GM12891 (cell line): ENCODE measurements at places on chromosomes 2 and 18.

- no peak for DNase-seq
Observed at GRCh38 chr2:187654535-187654934, 100.3 kb upstream of the TFPI start.

DNA sequence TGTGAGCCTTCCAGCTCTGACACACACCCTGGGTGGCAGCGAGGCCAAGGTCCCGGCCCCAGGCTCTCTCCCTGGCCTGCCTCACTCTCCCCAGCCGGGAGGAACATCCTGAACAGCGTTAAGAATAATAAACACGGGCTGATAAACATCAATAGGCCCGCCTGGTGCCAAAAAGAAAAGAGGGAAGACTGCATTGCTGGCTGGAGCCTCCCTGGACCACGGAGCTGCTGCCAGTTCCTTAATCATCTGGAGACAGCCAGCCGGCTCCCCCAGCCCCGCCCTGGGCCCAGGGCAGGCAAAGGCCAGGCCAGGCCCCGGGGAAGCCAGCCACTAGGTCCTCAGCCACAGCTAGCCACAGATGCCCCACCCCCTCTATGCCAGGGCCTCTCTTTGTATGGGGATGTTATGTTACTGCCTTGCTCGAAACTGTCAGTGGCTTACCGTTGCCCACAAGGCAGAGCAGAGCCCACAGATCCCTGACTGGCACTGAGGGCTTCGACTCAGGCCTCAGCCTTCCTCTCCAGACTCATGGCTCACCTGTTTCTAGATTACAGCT lies 293.7 kb downstream of the DYSF start:
- no peak for DNase-seq

DNA sequence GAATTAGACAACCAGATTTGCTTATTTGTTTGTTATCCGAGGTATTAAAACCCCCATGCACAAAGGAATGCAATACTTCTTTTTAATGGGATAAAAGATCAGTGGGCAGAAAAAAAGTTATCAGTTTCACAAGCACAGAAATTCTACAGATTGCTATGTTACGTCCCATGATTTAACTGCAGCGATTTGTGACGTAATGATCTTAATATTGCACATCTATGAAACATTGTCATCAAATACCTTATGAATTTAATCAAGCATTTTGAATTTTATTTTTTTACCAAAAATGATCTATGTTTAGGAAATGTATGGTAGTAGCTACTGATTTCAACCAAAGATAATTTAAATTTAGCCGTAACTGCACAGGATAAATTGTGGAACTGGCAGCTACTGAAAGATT lies 138.9 kb downstream of the FHOD3 start:
- no peak for DNase-seq

DNA sequence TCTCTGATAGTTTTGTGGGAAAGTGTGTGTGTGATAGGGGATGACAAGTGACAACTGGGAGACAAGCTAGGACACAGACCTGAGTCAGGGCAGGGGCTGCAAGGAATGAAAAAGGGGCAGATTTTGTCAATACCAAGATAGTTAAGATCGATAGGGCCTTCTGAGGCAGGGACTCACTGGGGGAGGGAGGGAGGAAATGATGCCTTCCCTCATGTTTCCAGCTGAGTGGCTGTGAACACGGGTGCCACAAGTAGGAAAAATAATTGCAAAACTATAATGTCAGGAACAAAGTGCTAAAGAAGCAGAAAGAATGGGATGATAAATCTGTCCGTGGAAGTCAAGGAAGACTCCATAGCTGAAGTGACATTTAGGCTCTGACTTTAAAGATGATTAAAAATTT lies 24.2 kb downstream of the CDH2 start:
- no peak for DNase-seq

- no peak for DNase-seq
Observed at GRCh38 chr2:129747500-129748125, 231.9 kb upstream of the RAB6C start.

- DNase-seq = no peak
Observed at GRCh38 chr2:48723129-48723528, 32.4 kb downstream of the LHCGR start.

- DNase-seq = no peak
Observed at GRCh38 chr2:16553226-16553625, 112.4 kb downstream of the CYRIA start.

DNA sequence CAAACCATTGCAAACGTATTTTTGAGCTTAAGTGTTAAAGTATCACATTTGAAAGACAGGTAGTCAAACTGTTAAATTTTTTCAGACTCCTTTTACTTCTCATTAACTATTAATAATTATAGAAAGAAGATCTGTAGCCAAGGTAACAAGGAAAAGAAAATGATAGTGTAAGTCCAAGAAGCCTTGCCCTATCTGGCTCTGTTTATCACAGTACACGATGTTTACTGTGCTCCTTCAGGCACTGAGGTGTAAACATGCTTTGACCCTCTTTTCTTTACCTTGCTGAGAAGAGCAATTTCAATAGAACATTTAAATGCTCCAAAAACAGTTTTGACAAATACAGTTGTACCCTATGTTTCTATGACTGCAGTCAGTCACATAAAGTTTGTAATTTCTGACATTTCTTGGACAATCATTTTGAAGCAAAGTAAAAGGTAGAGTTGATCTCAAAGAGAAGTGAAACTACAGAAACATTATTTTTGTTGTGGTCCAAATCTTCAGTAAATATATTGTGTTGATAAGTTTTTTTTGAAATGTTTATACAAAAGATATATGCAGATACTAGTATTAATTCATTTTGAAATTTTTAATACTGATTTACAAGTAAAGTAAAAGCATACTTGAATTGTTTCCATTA lies 152.6 kb upstream of the KYNU start:
- DNase-seq = no peak

DNA sequence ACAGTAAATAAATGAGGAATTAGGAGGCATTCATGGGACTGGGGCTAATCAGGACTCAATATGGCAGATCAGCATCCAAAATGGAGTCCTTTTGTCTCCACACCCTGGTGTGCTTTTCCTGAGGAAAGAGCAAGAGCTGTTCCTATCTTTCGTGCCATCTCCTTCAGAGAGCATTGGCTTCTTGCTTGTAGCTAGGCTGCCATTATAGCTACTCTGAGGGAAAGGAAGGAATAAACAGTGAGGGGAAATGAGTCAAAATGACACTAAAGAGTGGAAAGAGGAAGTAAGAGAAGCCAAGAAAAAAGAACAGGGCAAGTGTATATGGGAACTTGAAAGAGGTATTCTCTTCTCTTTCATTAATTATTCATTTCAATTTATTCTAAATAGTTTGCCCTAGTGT lies 8.4 kb upstream of the NMI start:
- peak; percentile 49 for DNase-seq
